ENCODE measurements at places on chromosomes 3 and 15.

DNA sequence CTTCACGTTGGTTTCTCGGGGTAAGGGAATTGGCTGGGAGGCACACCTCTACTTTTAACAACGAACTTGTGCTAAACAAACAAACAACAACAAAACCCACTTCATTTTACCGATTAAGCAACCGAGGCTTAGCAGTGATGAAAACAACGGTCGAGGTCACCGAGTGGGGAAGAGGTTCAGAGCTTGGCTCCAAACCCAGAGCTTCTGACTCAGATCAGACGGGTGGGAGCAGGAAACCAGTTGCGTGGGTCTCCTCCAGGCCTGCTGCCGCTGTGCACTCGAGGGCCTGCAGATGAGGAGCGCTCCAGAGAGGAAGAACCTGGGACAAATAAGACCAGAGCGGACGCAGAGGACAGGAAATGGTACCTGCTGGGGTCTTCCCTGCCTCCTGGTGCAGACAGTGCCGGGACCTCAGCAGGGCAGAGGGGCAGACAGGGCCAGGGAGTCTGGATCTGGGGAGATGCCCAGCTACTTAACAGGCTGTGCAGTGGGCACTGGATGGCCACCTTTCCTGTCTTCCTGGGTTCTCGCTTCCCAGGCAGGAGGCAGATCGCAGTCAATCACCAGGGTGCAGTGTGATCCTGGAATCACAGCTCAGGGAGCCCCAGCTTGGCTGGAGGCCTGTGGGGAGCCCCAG, 99.0 kb upstream of the MEF2A start:
- DNase-seq: no peak

DNA sequence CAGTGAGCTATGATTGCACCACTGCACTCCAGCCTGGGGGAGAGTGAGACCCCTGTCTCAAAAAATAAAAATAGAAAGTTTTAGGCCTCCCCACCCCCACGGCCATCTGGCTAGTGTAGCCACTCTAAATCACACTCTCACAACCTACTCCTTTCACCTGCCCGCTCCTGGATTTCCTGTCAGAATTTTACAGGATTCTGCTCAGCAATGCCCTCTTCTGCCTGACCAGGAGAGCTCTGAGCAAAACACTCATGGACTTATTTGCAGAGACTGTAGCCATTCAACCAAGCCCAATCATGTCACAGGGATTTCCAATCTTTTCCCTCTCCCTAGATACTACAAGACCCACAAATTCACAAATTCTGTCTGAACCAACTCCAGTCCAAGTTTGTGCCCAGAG, 242.6 kb upstream of the TPRG1 start:
- DNase-seq: no peak

DNA sequence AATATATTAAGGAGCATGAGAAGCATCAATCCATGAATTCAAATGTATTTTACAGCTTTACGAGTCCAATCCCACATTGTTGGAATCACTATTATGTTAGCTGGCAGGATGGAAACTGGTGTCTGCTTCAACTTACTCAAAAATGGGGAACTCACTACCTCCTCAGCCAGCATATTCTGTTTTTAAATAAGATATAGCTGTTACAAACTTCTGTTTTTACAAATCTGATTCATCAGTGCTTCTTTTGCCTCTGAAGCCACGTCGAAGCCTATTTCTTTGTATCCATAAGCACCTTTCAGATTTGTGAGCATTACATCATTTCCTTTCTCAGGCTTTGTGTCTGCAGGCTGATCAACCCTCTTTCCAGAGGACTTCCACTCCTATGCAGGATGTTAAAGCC, 105.9 kb downstream of the TPRG1 start:
- DNase-seq: no peak

- DNase-seq: no peak
Observed at GRCh38 chr15:77030048-77030927, 35.4 kb downstream of the PSTPIP1 start.

GRCh38 chr3:46865031-46865507, 1.8 kb upstream of the MYL3 start:
- peak; percentile 39 for DNase-seq

- no peak for DNase-seq
Observed at GRCh38 chr3:146542179-146542578, 2.2 kb downstream of the PLSCR1 start.

- DNase-seq: no peak
Observed at GRCh38 chr15:26970712-26971210, at the start of gene GABRG3. GABRG3 (plus strand) TSS chr15:26971181.

- DNase-seq: no peak
Observed at GRCh38 chr3:160105907-160106584, 117.4 kb downstream of the IL12A start.

GRCh38 chr15:66773129-66773873, 71.3 kb downstream of the SMAD6 start:
- no peak for DNase-seq

DNA sequence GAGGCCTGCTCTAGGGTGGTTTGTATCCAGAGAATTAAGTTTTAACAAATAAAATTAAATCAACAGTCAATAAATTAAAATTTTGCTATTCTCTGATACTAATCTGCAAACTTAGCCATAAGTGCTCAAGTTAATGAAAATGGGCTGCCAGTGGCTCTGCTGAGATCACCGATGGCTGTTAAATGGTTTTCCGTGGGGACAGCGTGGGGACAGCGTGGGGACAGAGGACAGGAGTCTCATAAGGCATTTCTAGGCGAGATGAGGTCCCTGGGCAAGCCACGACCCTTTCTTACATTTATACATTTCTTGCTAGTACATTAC, 53.0 kb downstream of the SETMAR start:
- no peak for DNase-seq

DNA sequence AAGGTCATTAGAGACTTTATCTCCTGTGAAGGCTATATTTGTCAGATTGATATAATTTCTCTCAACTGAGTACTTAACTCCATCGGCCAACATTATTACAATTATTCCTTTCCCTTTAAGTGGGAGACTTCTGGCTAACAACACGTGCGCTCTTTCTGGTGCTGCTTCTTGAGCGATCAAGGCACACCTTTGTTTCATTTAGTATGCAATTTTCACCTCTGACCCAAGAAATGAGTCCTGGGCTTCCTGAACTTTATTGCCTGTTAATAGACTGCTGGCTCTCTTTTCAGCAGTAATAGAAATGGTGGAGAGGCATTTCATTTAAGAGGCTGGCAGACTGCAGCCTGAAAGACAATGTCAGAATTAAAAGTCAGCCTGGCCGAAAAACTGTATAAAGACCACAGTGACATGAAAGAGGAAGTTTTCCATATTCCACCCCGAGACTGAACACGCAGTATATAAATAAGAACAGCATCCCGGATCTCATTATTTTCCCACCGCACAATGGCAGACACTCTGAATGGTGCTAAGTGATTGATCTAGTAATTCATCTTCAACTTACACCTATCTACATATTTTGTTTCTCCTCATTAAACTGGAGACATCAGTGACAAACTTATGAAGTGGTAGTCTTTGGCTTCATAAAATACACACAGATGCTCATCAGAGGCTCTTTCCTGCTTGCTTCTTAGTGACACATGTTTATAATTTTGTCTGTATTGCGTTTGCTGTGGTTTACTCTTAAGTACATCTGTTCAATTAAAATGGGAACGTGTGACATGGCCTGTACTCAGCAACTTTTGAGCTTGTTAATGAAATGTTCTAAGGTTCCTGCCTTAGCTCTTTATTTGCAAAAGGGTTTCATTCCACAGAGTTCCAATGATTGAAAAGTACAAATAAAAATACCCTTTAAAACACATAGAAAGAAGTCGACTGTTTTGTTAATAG, 299.9 kb downstream of the MECOM start:
- no peak for DNase-seq

GRCh38 chr3:41893977-41894376, 67.9 kb downstream of the ULK4 start:
- DNase-seq: peak; percentile 23

DNA sequence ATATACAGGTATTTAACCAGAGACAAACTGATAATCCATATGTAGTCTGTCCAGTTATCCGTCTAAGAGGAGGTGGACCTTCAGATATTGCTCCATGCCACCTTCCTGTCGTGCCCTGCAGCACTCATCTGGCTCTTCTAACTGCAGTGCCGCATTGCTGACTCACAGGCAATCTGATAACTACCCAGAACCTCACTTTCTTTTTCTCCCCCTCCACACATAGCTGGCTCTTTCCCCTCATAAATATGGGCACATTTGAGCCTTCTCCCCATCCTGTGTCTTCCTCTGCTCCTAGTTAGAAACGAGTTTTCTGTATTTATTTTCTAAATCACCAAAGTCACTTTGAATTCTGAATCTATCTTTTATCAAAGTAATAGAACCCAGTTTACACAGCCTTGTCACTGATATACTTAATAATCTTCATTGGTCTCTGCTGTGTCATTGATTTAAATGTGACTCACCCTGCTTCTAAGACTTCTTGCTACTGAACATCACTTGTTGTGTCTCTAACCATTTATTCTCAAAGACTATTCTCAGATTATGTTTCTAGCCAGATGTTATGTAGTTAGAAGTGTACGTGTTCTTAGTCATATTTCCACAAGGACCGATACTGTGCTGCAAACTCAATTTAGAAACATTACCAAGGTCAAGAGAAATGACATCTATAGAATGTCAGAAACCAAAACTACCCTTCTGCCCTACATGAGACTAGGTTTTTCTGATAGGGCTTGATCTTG, 17.4 kb upstream of the KCNMB2 start:
- DNase-seq: no peak

- no peak for DNase-seq
Observed at GRCh38 chr15:62568004-62568403, 402.9 kb upstream of the C2CD4B start.

GRCh38 chr3:36698314-36698713, 66.0 kb downstream of the DCLK3 start:
- DNase-seq: no peak

GRCh38 chr3:77602722-77603121, 562.8 kb downstream of the ROBO2 start:
- no peak for DNase-seq

DNA sequence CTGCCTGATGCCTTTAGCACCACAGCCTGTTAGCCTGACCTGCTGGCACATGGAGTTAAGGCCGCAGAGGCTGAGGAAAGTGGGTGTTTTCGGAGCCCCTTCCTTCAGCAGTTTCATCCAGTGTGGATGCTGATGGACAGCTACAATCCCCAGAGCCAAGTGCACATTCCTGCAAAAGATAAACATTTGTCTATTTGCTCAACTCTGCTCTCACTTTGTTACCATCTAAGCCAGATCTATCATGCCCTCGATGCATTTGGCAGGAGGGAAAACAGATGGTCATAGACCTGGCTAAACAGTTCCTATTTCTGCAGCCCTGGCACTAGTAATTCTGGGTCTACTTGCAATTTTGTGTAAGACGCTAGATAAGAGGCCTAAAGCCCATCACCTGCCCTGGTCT, 312.9 kb upstream of the RASGRP1 start:
- DNase-seq: no peak

- peak; percentile 60 for DNase-seq
Observed at GRCh38 chr3:42262525-42262924, 3.5 kb downstream of the CCK start.

GRCh38 chr3:190902292-190902691, 39.8 kb upstream of the GMNC start:
- no peak for DNase-seq

DNA sequence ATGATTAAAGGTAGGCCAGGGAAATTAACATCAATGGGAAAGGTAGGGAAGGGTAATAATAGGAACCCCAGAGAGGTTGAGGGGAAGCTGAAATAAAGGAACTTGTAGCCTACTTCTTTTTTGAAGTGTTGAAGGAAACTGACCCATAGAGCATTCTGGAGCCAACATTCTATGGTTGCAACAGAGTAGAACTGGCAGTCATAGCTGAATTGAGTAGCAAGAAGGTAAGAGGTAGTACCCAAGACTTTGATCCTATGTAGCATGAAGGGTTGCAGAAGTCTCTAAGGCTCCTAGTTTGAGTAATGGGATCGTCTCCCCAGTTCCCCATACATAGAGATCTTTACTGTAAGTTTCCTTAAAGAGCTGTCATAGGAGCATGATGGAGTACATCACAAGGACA, 7.4 kb upstream of the ZNF774 start:
- no peak for DNase-seq

DNA sequence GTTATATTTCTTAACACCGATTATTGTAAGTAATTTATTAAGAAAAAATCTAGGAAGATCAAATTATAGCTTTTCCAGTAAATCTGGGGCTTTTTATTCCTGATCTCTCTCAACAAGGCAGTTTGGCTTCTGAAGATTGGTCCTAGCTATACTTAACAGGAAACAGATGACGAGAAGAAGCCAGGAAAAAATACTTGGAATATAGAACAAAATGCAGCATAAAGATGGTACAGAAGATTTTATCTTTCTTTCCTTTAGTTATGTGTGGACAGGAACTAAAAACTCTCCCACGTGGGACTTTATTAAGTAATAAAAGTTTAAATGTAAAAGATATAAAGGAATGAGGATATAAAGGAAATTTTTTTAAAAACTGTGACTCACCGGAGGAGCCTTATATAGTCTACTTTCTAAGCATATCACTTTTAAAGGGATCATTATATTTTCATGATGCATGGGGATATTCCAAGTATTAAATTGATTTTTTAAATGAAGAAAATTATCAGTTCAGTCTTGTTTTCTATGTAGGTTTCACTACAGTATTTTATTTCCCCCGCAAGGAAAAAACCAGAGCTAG, 8.2 kb downstream of the B3GNT5 start:
- no peak for DNase-seq

GRCh38 chr3:186025161-186025560, 83.7 kb downstream of the ETV5 start:
- DNase-seq: peak; percentile 27

- DNase-seq: no peak
Observed at GRCh38 chr3:13141183-13141582, 68.0 kb upstream of the IQSEC1 start.

DNA sequence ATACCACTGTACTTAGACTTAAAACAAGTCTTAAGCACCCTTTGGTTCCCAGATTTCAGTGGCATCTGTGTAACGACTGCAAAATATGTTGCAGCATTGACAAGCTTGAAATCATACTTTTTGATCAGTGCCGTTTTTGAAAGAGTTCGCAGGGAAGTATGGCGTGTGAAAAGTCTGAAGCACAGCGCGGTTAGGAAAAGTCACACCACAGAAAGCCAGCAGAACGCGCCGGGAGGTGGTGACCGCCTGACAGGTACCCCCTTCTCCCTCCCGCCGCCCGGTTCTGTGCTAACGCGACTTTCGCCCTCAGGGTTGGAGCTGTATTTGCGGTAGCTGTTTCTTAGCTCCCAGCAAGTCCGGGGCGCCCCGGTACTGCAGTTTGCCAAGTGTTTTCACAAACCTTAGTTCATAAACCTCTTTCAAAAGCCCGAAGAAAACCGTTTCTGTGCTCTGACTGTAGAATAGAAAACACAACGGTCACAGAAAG, 481 bp upstream of the CRYBG3 start:
- DNase-seq: no peak

- no peak for DNase-seq
Observed at GRCh38 chr3:141870091-141870687, 6.3 kb upstream of the ATP1B3 start.

- DNase-seq: no peak
Observed at GRCh38 chr3:71489315-71489761, 94.2 kb downstream of the FOXP1 start.

GRCh38 chr15:31339558-31339895, 12.9 kb downstream of the KLF13 start:
- no peak for DNase-seq

All from GM04504 (cell line).